Esophagus muscularis mucosa (tissue), 4 donors: ENCODE measurements at places on chromosomes 6 and 20. TPM values are rescaled to one million over a fixed set of nuclear protein-coding genes. Genes with fewer than 3 reads are reported as not detected.

Gene PGK2
- total RNA-seq: not detected

Gene UBD
- total RNA-seq: 0.50 TPM

Gene VGLL2
- total RNA-seq: not detected

Gene DNAH8
- total RNA-seq: not detected

Gene GHRH
- total RNA-seq: not detected

- no peaks in the 10 kb centered on the region for H3K27me3 ChIP-seq
- H3K36me3 ChIP-seq: no peaks in the 10 kb centered on the region
- DNase-seq: no peak
- no peak overlapping the region for H3K4me3 ChIP-seq
- H3K27ac ChIP-seq: no peak overlapping the region
Observed at GRCh38 chr6:100566563-100566962, 101.8 kb upstream of the SIM1 start.

GRCh38 chr20:34189572-34190163 lies 51.6 kb upstream of the ASIP start:
- H3K27me3 ChIP-seq: no peaks in the 10 kb centered on the region
- H3K36me3 ChIP-seq: no peaks in the 10 kb centered on the region
- peak; percentile 53 for DNase-seq
- peaks cover 5% of the 10 kb centered on the region for H3K4me1 ChIP-seq
- H3K27ac ChIP-seq: no peak overlapping the region
- no peak overlapping the region for H3K4me3 ChIP-seq

GRCh38 chr20:17559338-17559737 lies 10.5 kb upstream of the DSTN start:
- peak overlapping the region; percentile 100 for H3K27ac ChIP-seq
- DNase-seq: no peak
- peaks cover 92% of the 10 kb centered on the region for H3K4me1 ChIP-seq
- H3K27me3 ChIP-seq: no peaks in the 10 kb centered on the region

DNA sequence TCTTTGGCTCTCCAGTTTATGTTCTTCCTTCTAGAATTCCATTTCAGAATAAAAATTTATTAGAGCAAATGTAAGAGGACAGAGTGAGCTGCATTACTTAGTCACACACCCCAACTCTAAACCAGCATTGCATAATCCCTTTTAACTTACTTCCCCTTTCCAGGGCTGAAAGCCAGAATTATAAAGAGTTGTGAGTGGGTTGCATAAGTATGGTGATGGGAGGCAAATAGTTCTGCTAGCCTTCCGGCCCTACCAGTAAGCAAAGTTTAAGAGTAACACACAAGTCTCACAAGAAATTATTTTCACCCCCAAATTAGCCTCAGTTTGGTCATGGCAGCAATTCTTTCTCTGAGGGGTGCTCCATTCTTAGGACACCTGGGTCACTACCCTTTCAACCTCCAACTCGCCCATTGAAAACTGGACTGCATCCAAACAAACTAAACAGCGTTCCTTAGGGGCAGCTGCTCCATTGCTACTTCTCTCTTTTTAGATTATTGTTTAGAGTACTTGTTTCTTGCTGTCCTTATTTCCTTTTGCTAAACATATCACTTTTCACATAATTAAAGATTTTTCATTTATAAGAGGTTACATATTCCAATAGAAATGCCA lies 1.6 kb downstream of the KIAA0408 start:
- peak overlapping the region; percentile 90 for H3K27ac ChIP-seq
- DNase-seq: no peak
- H3K36me3 ChIP-seq: no peaks in the 10 kb centered on the region
- H3K4me3 ChIP-seq: peak overlapping the region; percentile 57
- no peaks in the 10 kb centered on the region for H3K27me3 ChIP-seq
- H3K4me1 ChIP-seq: peaks cover 64% of the 10 kb centered on the region
